ENCODE measurements at places on chromosomes 2 and 18.

- DNase-seq = no peak
Measured at GRCh38 chr2:22822835-22823234, 562.1 kb upstream of the KLHL29 start.

GRCh38 chr2:153163055-153163454, 315.5 kb downstream of the RPRM start:
- no peak for DNase-seq

GRCh38 chr2:51018145-51018544, 13.8 kb downstream of the NRXN1 start:
- DNase-seq = no peak

DNA sequence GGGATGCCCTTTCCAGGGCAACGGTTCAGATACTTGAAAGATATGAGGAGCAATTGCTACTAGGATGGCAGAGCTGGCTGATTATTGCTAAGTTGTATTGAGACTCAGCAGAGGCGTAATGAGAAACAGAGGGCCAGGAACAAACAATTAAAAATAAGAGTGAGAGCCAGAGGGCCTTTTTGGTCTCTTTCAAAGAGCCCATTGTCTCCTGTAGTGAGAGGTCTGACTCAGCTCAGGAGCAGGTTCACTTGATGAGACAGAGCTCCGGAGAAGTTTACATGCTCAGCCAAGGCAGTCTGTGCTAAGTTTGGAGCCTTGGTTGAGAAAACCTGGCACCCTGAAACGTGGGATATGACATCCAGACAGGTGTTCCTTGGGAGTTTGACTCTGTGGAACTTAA, 303.9 kb upstream of the DLGAP1 start:
- no peak for DNase-seq

GRCh38 chr2:71005271-71006202, 10.9 kb upstream of the TEX261 start:
- DNase-seq = no peak

- no peak for DNase-seq
Measured at GRCh38 chr2:42926434-42927333, 134.3 kb upstream of the HAAO start.

GRCh38 chr18:23377669-23378301, 75.3 kb upstream of the RIOK3 start:
- DNase-seq = no peak

GRCh38 chr2:39731546-39731945, 47.5 kb downstream of the THUMPD2 start:
- DNase-seq = no peak

GRCh38 chr2:234472155-234472554, 24.7 kb downstream of the ARL4C start:
- DNase-seq = no peak

DNA sequence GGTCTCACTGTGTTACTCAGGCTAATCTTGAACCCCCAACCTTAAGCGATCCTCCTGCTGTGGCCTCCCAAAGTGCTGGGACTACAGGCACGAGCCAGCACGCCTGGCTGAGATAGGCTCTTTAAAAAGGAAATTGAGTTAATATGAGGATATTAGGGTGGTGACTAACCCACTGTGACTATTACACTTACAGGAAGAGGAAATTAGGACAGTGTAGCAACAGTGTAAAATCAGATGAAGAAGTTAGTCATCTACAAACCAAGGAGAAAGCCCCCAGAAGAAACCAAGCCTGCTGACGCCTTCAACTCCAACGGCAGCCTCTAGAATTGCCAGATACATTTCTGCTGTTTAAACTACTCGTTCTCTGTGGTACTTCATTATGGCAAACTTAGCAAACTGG, 711.9 kb downstream of the SUCLG1 start:
- no peak for DNase-seq

DNA sequence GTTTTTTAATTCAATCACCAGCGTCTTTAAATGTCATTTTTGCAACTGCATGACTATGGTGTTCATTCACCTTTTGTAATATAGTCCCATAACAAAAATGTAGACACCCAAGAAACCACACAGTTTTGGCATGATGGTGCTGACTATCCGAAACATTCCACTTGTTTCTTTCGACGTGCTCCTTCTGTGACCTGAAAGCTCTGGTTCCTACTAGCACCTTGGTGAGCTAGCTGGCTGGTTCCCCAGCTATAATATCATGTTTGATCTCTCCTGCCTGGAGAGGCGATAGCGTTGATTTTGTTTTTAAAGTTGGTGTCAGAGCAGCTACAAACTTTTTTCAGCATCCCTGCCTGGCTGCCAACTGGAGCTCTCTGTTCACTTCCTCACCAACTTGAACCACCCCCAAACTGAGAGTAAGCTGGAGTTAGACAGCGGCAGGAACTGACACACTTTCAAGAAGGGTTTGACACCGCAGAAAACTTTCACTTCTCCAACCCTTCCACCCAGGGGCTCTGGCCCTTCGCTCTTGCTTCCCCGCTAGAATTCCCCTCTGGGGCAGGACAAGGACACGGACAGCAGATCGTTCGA, 1.1 kb downstream of the ATAD2B start:
- DNase-seq = no peak

DNA sequence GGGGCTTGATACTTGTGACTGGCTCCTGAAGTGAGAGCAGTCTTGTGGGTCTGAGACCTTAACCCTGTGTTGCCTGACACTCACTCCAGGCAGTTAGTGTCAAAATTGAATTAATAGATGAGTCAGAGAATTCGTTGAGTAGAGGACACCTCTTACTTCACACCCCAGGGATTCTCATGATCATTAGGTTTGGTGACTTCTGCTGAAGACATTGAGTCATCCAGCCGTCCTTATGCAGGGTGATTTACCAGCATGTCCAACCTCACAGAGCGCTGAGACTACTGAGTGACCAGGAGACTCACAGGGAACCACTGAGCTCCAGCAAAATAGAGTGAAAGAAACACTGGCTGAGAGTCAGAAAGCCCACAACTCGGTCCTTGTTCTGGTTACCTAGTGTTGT, 36.0 kb upstream of the EVA1A start:
- no peak for DNase-seq

GRCh38 chr18:1522249-1522615, 617.6 kb downstream of the ADCYAP1 start:
- no peak for DNase-seq

DNA sequence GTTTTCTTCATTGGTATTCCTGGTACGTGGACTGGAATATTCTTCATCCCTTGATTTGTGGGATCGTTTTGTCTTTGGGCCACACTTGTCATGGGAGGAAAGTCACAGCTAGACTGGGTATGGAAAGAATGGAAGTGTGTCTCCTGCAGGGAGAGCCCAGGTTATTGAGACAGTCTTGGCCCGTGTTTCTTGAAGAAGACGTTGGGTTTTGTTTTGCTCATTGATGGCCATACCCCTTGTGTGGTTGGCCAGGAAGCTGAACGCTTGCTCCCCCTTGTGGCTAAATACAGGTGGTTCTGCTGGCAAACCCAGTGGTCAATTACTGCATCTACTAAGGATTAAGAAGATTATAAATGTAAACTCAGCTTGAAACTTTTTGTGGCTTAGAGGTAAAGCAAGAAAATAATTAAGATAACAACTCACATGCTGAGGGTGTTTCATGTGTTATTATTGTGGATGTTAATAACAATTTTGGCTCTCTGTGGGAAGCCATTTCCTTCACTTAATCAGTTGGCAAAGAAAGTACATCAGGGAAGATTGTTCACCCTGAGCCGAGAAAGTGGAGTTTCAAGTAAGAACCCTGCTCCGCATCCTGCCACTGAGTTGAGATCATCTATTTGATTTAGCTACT, 91.8 kb downstream of the NEDD4L start:
- no peak for DNase-seq

- DNase-seq = peak; percentile 8
Measured at GRCh38 chr18:76988827-76989646, 143.5 kb downstream of the MBP start.

GRCh38 chr2:9703701-9704221, 73.0 kb upstream of the YWHAQ start:
- DNase-seq = peak; percentile 42

Measured in right hindlimb (tissue), 1 donor.